ENCODE measurements at places on chromosomes 5 and 9.
A peak's percentile ranks its signal among the peaks of the same experiment; 100 is the strongest.

- DNase-seq = no peak
Observed at GRCh38 chr5:175596761-175597189, 61.1 kb upstream of the HRH2 start.

- no peak for DNase-seq
Observed at GRCh38 chr5:31463351-31463750, 68.5 kb downstream of the DROSHA start.

DNA sequence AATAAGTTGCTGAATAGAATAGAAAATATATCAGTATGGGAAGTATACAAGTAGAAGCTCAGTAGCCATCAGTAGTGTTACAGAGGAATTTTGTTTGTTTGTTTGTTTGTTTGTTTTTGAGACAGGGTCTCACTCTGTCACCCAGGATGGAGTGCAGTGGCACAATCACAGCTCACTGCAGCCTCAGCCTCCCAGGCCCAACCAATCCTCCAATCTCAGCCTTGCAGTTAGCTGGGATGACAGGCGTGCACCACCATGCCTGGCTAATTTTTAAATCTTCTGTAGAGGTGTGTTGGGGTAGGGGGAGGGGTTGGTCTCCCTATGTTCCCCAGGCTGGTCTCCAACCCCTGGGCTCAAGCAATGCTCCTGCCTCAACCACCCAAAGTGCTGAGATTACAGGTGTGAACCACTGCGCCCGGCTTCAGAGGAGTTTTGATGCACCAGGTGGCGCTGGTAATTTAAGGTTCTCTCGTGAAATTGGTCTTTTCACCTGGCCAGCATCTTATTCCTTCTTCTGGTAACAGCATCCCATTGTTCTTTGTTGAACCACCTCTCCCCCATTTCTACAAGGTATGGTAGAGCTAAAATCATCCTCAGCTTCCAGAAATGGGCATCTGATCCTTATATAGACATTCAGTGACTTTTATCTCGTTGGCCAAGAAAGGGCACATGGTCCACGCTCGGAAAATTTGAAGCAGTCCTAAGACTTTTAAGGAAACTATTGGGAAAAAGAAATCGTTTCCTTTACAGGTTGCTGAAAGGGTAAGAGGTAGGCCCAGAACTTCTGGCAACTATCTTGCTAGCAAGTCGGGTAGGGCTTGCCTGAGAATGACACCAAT is 157.1 kb downstream of the ARRDC3 start:
- peak; percentile 12 for DNase-seq

DNA sequence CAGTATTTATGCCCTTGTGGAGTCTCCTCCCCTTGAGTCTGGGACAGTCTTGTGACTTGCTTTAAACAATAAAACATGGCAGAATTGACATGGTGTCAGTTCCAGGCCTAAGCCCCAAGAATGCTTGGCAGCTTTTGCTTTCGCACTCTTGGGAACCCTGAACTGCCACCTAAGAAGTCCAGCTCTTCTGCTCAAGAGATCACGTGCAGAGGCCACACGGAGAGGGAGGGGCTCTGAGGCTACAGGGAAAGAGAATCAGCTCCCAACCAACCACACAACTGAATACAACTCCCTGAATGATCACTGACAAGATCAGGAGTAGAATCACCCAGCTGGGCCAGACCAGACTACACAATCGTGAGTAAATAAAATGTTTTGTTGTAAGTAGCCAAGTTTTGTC is 97.6 kb downstream of the MED27 start:
- DNase-seq = no peak

GRCh38 chr9:107847978-107848964 is 358.7 kb upstream of the KLF4 start:
- DNase-seq = no peak

GRCh38 chr5:77066184-77066583 is 20.9 kb downstream of the ZBED3 start:
- DNase-seq = no peak

DNA sequence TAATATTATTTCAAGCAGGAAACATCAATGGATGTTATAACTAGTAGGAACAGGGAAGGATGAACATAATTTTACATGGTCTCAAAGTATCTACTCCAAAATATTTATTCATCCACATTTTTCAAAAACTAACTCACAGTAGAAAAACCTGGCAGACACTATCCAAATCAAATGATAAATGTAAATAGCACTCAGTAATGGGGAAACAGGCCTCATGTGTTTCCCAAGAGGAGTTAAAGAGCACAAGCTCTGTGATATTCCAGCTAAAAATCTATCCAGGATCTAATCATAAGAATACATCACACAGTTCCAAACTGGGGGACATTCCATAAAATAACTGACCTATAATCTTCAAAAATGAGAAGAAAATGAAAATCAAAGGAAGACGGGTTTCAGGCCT is 443.1 kb downstream of the ZNF608 start:
- DNase-seq = no peak

DNA sequence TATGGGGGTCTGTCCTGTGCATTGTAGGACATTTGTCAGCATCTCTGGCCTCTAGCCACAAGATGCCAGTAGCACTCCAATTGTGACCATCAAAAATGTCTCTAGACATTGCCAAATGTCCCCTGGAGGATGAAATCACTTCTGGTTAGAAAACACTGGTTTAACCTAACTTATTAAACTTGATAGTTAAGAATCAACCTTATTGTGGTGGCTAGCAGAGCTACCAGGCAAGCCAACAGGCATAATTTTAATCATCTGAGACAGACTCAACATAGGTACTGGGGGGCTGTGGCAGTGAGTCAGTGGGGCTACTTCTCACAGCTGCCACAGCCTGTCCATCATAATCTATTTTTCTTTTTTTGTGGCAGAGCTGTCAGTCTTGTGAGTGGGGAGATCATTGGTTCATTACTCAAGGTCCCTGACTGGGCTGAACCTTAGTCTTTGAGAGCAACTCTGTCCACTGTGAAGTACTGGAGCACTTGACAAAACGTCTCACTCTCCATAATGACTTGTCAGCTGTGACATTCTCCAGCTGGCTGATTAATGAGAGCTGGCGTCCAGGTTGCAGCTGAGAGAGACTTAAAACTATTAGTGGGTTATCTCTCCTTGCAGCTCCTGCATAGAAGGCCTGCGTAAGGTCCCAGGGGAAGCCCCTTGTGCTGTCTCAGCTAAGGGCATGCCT is 107.9 kb downstream of the DCP2 start:
- DNase-seq = no peak

DNA sequence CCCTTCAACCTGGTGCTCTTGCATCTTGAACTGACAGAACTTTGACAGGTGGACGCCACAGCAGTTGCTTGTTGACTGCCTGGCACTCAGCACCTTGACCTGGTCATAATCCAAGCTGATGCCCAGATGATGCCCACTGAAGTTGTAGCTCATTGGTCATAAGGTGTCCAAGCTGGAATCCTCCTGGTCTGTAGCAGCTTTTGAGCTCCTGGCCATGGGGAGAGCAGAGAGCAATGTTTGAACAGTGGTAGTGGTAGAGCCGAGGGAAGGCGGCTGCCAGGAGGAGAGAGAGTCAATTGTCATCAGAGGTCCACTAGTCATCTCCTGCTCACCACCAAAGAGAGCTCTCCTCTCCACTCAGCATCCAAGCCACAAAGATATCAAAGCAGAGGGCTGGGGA is 23.3 kb downstream of the CSF2 start:
- no peak for DNase-seq

All from activated CD8-positive, alpha-beta memory T cell treated with anti-CD3 and anti-CD28 coated beads for 1 hour (primary cell).